ENCODE measurements at places on chromosomes 6 and 20. TPM values are rescaled to one million over a fixed set of nuclear protein-coding genes. Genes with fewer than 3 reads are reported as not detected.
A peak's percentile ranks its signal among the peaks of the same experiment; 100 is the strongest.

DNA sequence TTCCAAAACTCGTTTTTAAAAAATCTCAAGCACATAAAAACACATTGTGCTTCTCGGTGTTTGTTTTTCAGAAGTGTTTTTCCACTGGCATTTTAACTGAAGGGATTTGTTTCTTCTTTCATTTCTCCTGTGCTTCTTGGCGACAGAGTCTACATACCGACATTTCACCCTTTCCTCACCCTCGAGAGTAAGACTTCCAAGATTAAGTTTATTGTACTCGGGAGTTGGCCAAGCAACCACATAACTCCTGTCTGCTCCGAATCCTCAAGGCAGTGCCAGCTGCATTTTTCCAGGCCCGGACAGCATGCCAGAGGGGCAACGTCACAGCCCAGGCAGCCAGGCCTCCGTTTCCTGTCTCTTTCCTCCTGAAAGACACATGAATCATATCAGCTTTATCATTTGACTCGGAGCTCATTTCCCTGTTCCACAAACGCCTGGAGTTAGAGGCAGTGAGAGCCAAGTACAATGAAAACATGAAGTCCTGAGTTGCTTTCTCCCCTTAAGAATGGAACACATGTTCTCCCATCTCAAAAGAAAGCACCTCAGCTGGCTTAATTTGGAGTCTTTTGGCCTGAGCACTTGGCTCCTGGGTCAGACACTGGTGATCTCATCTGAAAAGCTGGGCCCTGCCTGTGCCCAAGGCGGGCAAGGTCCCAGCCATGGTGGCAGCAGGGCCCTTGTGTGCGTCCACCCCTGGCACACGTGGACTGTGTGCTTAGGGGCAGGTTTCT lies 23.2 kb upstream of the FAM50B start:
- H3K27ac ChIP-seq: peak overlapping the region; percentile 48
- H3K4me1 ChIP-seq: peaks cover 49% of the 10 kb centered on the region
- H3K4me3 ChIP-seq: peak overlapping the region; percentile 43
- no peaks in the 10 kb centered on the region for H3K36me3 ChIP-seq

DNA sequence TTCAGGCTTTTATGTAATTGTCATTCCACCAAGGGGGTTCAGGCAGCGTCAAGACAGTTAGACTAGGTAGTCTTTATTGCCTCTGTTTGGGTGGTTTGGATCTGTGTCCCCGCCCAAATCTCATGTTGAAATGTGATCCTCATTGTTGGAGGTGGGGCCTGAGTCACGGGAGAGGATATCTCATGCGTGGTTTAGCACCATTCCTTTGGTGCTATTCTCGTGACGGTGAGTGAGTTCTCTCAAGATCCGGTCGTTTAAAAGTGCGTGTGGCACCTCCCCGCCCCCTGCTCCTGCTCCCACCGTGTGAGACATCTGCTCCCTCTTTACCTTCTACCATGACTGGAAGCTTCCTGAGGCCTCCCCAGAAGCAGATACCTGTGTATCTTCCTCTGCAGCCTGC lies 51.3 kb upstream of the FOXC1 start:
- H3K27me3 ChIP-seq: 0 out of 2 replicates have a peak, but pooled peaks cover 2% of the 10 kb centered on the region
- H3K36me3 ChIP-seq: no peaks in the 10 kb centered on the region
- no peak overlapping the region for H3K27ac ChIP-seq
- H3K4me3 ChIP-seq: no peak overlapping the region
- no peaks in the 10 kb centered on the region for H3K4me1 ChIP-seq

- no peak overlapping the region for H3K27ac ChIP-seq
- no peaks in the 10 kb centered on the region for H3K4me1 ChIP-seq
- no peaks in the 10 kb centered on the region for H3K36me3 ChIP-seq
- H3K4me3 ChIP-seq: no peak overlapping the region
- H3K27me3 ChIP-seq: no peaks in the 10 kb centered on the region
- DNase-seq: peak; percentile 31
Observed at GRCh38 chr6:105835373-105835772, 250.8 kb upstream of the PRDM1 start.

GRCh38 chr20:63735859-63736718 lies at the start of gene LIME1:
Gene LIME1 (plus strand): TSS chr20:63736664. CDS start chr20:63737550, 886 bp downstream.
- H3K4me3 ChIP-seq: peak within 1 kb of the TSS; percentile 93
- H3K36me3 ChIP-seq: peaks cover 32% of the 10 kb centered on the region
- H3K4me1 ChIP-seq: peaks cover 41% of the 10 kb centered on the region
- H3K27me3 ChIP-seq: no peaks in the 10 kb centered on the region

DNA sequence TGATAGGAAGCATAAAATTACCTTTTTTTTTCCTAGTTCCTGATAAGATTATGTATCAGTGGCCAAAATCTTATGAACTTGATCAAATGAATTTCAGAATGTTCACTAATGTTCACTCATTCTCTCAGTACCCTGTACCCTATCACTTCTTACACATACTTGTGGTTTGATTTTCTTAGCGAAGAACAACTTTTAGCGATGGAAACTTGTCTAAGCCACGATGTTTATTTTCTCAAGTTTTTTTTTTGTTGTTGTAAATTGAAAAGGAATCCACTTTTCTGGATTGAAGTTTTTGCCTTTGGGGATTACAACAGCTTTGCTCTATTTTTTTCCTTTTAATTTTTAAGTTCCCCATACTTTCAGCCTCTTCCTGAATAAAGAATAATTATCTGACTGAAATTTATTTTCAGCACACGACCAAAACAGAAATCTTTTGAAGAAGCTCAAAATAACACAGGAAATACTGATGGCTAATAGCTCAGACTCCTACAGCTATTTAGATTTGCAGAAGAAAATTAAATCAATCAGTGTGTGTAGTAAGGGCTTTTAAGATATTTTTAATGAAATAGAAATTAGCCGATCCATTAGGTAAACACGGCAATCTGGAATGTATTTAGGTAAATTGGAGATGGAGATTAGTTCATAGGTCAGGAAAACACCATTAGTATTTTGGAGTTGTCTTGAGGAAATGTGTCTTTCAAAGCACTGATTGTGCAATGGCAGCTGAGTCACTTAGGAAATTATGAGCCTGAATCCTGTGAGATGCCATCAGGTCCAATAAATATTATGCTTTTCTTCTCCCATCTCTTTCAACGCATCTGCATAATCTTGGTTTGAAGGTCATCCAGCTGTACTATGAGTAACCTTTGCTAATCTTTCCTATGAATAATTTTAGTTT lies 217.5 kb downstream of the GJA1 start:
- no peak overlapping the region for H3K27ac ChIP-seq
- no peak for DNase-seq
- H3K4me1 ChIP-seq: no peaks in the 10 kb centered on the region

- no peak for DNase-seq
- H3K4me1 ChIP-seq: no peaks in the 10 kb centered on the region
- H3K27ac ChIP-seq: no peak overlapping the region
- H3K4me3 ChIP-seq: no peak overlapping the region
- no peaks in the 10 kb centered on the region for H3K36me3 ChIP-seq
- no peaks in the 10 kb centered on the region for H3K27me3 ChIP-seq
Observed at GRCh38 chr6:162576016-162576415, 151.6 kb downstream of the PRKN start.

DNA sequence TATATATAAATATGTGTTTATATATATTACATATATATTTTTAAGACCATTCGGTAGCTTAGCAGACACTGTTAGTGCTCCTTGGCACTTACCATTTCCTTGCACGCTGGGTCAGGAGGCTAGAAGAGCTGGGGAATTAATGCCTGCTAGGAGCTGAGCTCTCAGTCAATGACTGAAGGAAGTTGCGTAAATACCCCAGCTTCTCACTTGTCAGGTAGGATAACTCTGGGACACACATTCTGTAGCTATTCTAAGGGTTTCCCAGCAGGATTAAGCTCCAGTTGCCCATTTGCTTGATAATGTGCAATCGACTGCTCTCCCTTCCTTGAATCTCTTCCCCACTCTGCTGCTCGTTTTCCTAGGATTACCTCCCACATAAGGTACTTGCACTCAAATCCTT lies 15.7 kb upstream of the DNAAF9 start:
- H3K4me1 ChIP-seq: peaks cover 15% of the 10 kb centered on the region
- no peaks in the 10 kb centered on the region for H3K36me3 ChIP-seq
- no peak for DNase-seq
- no peaks in the 10 kb centered on the region for H3K27me3 ChIP-seq

DNA sequence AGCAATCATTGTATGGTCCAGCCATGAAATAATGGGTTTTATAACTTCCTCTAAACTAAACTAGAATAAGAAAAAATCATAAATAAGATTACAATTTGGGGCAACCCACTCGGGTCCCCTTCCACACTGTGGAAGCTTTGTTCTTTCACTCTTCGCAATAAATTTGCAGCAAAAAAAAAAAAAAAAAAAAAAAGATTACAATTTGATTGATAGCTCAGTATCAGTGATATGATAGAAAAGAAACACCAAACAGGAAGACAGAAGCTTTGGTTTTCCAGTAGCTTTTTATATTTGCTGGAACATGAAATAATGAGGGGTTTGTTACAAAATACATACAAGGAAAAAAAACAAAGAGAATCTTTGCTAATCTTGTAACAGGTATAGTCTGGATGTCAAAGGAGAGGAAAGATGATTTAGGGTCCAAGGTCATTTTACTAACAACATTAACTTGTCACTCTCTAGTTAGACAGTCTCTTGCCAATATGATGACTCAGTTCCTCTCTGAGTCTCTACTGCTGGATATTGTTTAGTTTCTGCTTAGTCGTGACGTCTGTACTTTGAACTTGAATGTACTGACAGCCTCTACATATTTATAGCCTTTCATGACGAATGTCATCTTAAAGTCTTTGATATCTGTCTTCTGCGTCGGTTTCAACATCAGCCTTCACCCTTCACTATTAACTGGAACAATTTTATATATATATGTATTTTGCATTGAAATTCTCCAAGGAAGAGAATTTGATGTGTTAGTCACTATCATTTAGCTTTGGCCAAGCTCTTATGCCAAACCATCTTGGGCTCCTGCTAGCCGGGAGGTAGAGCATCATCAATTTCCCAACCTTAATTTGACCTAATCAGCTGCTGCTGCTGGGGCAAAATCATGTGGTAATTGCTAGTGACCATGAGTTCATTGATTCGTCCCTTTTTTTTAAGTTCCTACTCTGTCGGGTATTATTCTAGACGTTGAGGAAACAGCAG lies 213.1 kb upstream of the STXBP5 start:
- no peaks in the 10 kb centered on the region for H3K27me3 ChIP-seq
- H3K4me1 ChIP-seq: peaks cover 39% of the 10 kb centered on the region
- H3K4me3 ChIP-seq: no peak overlapping the region
- no peaks in the 10 kb centered on the region for H3K36me3 ChIP-seq

DNA sequence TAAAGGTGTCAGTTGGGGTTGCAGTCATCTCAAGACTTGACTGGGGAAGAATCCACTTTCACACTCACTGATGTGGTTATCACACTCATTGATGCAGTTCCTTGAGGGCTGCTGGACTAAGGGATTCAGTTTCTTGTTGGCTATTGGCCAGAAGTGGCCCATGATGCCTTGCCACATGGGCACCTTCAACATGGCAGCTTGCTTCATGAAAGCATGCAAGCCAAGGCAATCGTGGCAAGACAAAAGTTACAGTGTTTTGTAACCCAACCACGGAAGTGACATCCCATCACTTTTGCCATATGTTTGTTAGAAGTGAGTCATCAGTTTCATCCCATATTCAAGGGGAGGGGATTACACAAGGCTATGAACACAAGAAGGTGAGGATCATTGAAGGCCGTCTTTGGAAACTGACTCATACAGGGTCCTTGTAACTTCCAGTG lies 3.8 kb upstream of the RANBP9 start:
- no peaks in the 10 kb centered on the region for H3K27me3 ChIP-seq
- no peak overlapping the region for H3K27ac ChIP-seq
- H3K36me3 ChIP-seq: no peaks in the 10 kb centered on the region
- no peak overlapping the region for H3K4me3 ChIP-seq
- DNase-seq: peak; percentile 86

DNA sequence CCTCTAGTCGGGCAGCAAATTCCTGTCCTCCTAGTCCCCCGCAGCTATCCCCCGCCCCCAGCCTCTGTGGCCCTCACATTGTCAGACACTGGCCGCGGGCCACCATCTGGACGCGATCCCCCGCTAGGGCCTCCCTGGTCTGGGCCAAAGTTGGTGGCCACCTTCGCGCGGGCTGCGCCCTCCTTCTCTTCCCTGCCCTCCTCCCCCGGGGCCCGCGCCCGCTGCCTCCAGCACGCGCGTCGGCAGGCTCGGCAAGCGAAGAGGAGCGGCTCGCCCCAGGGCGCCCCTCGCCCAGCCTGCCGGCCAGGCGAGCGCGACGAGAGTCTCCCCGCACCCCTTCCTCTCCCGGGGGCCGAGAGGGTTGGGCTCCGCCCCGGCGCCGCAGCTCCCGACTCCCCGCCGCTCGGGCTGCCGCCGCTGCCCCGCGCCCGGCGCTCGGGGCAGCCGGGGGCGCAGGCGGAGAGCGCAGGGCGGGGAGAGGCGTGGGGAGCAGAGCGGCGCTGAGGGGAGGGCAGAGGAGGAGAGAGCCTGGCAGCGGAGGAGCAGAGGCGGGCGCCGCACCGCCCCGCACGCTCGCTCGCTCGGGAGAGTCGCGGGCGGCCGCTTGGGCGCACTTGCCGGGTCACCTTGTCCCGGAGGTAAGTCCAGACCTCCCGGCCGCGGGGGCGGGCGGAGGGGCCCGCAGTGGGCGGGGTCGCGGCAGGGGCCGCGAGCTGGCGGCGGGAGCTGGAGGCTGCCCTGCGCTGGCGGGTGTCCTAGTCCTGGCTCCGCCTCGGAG lies at the start of gene SYNDIG1:
Gene SYNDIG1 (plus strand): TSS at position 514 of the 778 bp plus-strand sequence. CDS start 73,469 bp downstream, outside the sequence.
- no peak for DNase-seq
- no peak within 1 kb of the TSS for H3K27ac ChIP-seq
- no peaks in the 10 kb centered on the region for H3K4me1 ChIP-seq
- no peak within 1 kb of the TSS for H3K4me3 ChIP-seq

GRCh38 chr6:31784098-31784925 lies 7.2 kb upstream of the VWA7 start:
- DNase-seq: no peak
- H3K4me1 ChIP-seq: peaks cover under 1% of the 10 kb centered on the region
- peaks cover 50% of the 10 kb centered on the region for H3K36me3 ChIP-seq
- H3K4me3 ChIP-seq: no peak overlapping the region
- no peaks in the 10 kb centered on the region for H3K27me3 ChIP-seq

GRCh38 chr20:36391456-36391855 lies 85.3 kb downstream of the DLGAP4 start:
- no peak overlapping the region for H3K4me3 ChIP-seq
- no peak for DNase-seq
- no peaks in the 10 kb centered on the region for H3K36me3 ChIP-seq
- no peak overlapping the region for H3K27ac ChIP-seq

GRCh38 chr6:7818257-7819214 lies 92.1 kb downstream of the TXNDC5 start:
- no peak overlapping the region for H3K4me3 ChIP-seq
- peaks cover 3% of the 10 kb centered on the region for H3K27me3 ChIP-seq
- no peak overlapping the region for H3K27ac ChIP-seq
- no peak for DNase-seq
- no peaks in the 10 kb centered on the region for H3K4me1 ChIP-seq

- H3K27ac ChIP-seq: no peak overlapping the region
- peaks cover 53% of the 10 kb centered on the region for H3K4me1 ChIP-seq
- no peak overlapping the region for H3K4me3 ChIP-seq
- H3K27me3 ChIP-seq: no peaks in the 10 kb centered on the region
Observed at GRCh38 chr6:106626485-106626884, 2.8 kb downstream of the RTN4IP1 start.

GRCh38 chr6:56944661-56945060 lies 10.2 kb upstream of the BEND6 start:
- H3K36me3 ChIP-seq: no peaks in the 10 kb centered on the region
- no peak overlapping the region for H3K4me3 ChIP-seq
- no peaks in the 10 kb centered on the region for H3K27me3 ChIP-seq
- no peak for DNase-seq
- H3K27ac ChIP-seq: no peak overlapping the region
- no peaks in the 10 kb centered on the region for H3K4me1 ChIP-seq

MYLK4 gene
- total RNA-seq: 0.15 TPM

RGS17 gene
- not detected for total RNA-seq

GABRR1 gene
- total RNA-seq: not detected

BLOC1S5 gene
- 63.5 TPM for total RNA-seq

TOP1 gene
- 19.4 TPM for total RNA-seq

TMEM151B gene
- not detected for total RNA-seq

TFEB gene
- 13.3 TPM for total RNA-seq

TMEM170B gene
- 14.3 TPM for total RNA-seq

B3GAT2 gene
- total RNA-seq: not detected

HDGFL1 gene
- not detected for total RNA-seq

PAK5 gene
- total RNA-seq: not detected

RSPH4A gene
- total RNA-seq: 0.40 TPM
